ENCODE measurements at places on chromosomes 1 and 21. TPM values are rescaled to one million over a fixed set of nuclear protein-coding genes. Genes with fewer than 3 reads are reported as not detected.

The CA6 gene
- not detected for total RNA-seq

The SLAMF1 gene
- 0.11 TPM for total RNA-seq

The KRTAP12-2 gene
- total RNA-seq = 0.25 TPM

The MAP3K21 gene
- 24.0 TPM for total RNA-seq

The PRAMEF18 gene
- total RNA-seq = not detected

The SPRR1B gene
- total RNA-seq = not detected

The AMY1A gene
- total RNA-seq = not detected

The SLC2A5 gene
- total RNA-seq = 0.04 TPM

The CHI3L1 gene
- 0.27 TPM for total RNA-seq

The LDLRAD2 gene
- 0.85 TPM for total RNA-seq

The OPRD1 gene
- total RNA-seq = 2.5 TPM

The OR2AK2 gene
- not detected for total RNA-seq

The AMY2A gene
- 0.55 TPM for total RNA-seq

- no peak overlapping the region for H3K4me3 ChIP-seq
- no peaks in the 10 kb centered on the region for H3K36me3 ChIP-seq
- peaks cover 37% of the 10 kb centered on the region for H3K4me1 ChIP-seq
- H3K27me3 ChIP-seq = no peaks in the 10 kb centered on the region
Measured at GRCh38 chr1:115310581-115311473, 27.2 kb downstream of the NGF start.

- DNase-seq = no peak
- H3K36me3 ChIP-seq = no peaks in the 10 kb centered on the region
- H3K27ac ChIP-seq = no peak overlapping the region
- no peaks in the 10 kb centered on the region for H3K27me3 ChIP-seq
Measured at GRCh38 chr1:166182281-166182680, 15.5 kb upstream of the FAM78B start.

- DNase-seq = no peak
- H3K4me3 ChIP-seq = no peak overlapping the region
- no peaks in the 10 kb centered on the region for H3K27me3 ChIP-seq
- peaks cover 13% of the 10 kb centered on the region for H3K4me1 ChIP-seq
- no peak overlapping the region for H3K27ac ChIP-seq
Measured at GRCh38 chr1:103859721-103860120, 110.0 kb downstream of the AMY1C start.

DNA sequence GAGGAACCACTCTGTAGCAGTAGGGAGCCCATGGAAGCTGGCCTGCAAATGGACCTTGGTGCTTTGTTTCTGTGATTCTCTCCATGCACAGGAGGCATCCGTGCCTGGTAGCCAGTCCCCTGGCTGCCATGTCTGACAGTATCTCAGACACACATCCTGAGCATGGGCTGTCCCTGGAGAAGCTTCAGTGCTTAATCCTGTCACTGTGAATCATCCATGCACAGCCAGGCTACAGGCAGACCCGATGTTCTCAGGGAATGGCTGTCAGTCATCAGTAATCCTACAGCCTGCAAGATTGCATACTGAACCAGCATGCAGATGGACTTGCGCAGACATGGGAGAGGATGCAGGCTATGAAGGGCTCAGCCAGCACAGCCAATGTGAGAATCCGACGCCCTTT lies 606.3 kb upstream of the PLXNA2 start:
- H3K36me3 ChIP-seq = no peaks in the 10 kb centered on the region
- no peaks in the 10 kb centered on the region for H3K27me3 ChIP-seq
- DNase-seq = no peak

DNA sequence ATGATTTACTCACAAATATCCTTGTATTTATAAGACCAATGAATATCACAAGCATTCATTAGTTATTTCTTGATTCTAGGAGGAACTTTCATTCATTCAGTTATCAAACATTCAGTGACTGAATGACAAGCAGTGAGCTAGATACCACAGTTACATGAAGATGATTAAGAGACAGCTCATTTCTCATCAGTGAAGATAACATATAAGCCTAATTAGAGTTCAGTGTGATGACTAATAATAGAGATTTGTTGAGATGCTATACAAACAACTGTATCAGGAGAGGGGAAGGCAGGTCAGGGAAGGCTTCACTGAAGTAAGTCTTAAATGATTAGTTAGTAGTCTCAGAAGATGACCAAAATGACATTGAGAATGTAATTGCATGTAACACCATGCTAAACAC lies 14.6 kb upstream of the C1orf105 start:
- H3K4me1 ChIP-seq = peaks cover 2% of the 10 kb centered on the region
- no peak for DNase-seq
- no peaks in the 10 kb centered on the region for H3K27me3 ChIP-seq
- no peak overlapping the region for H3K4me3 ChIP-seq
- H3K27ac ChIP-seq = no peak overlapping the region
- H3K36me3 ChIP-seq = no peaks in the 10 kb centered on the region

GRCh38 chr1:79899914-79900313 lies 893.4 kb upstream of the ADGRL4 start:
- no peaks in the 10 kb centered on the region for H3K27me3 ChIP-seq
- no peak for DNase-seq
- no peak overlapping the region for H3K27ac ChIP-seq
- H3K4me1 ChIP-seq = no peaks in the 10 kb centered on the region

- no peaks in the 10 kb centered on the region for H3K36me3 ChIP-seq
- H3K4me1 ChIP-seq = peaks cover 33% of the 10 kb centered on the region
- H3K27ac ChIP-seq = no peak overlapping the region
- DNase-seq = no peak
- peaks cover 19% of the 10 kb centered on the region for H3K27me3 ChIP-seq
- no peak overlapping the region for H3K4me3 ChIP-seq
Measured at GRCh38 chr1:20229171-20229570, 42.9 kb upstream of the PLA2G2C start.

GRCh38 chr1:157073944-157074685 lies 25.5 kb downstream of the ETV3L start:
- H3K27me3 ChIP-seq = peaks cover 11% of the 10 kb centered on the region
- H3K36me3 ChIP-seq = no peaks in the 10 kb centered on the region
- H3K27ac ChIP-seq = no peak overlapping the region
- DNase-seq = peak; percentile 83

GRCh38 chr1:4172644-4173599 lies 272.9 kb upstream of the C1orf174 start:
- H3K4me3 ChIP-seq = no peak overlapping the region
- H3K27me3 ChIP-seq = peaks cover 15% of the 10 kb centered on the region

GRCh38 chr1:181390410-181391077 lies 92.8 kb upstream of the CACNA1E start:
- no peak overlapping the region for H3K4me3 ChIP-seq
- H3K4me1 ChIP-seq = peaks cover 5% of the 10 kb centered on the region
- no peak overlapping the region for H3K27ac ChIP-seq
- H3K36me3 ChIP-seq = no peaks in the 10 kb centered on the region
- DNase-seq = no peak
- no peaks in the 10 kb centered on the region for H3K27me3 ChIP-seq

DNA sequence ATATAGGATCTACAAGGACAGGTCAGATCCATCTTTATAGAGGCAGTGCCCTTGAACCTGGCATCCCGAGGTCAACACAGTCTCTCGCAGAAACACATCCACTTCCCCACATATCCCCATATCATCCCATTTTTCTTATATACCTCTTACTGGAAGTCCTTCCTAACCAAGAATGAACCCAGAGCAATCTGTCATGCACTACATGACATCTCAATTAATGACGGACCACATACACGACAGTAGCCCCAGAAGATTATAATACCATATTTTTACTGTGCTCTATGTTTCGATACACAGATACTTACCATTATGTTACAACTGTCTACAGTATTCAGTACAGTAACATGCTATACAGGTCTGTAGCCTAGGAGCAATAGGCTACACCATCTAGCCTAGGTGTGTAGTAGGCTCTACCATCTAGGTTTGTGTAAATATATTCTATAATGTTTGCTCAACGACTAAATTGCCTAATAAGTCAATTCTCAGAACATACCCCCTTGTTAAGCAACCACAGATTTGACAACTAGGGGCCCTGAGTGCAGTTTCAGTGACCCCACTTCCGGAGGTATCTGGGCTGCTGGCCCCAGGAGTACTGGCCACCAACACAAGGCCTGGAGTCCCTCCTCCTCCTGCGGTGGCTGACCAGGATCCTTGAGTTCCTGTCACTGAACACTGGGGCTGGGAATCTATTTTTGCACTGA lies 28.1 kb downstream of the PTPN14 start:
- peak overlapping the region; percentile 54 for H3K27ac ChIP-seq
- DNase-seq = no peak
- peaks cover 56% of the 10 kb centered on the region for H3K4me1 ChIP-seq
- H3K36me3 ChIP-seq = no peaks in the 10 kb centered on the region
- H3K4me3 ChIP-seq = no peak overlapping the region

- DNase-seq = no peak
- peaks cover 21% of the 10 kb centered on the region for H3K4me1 ChIP-seq
- no peaks in the 10 kb centered on the region for H3K36me3 ChIP-seq
- no peak overlapping the region for H3K27ac ChIP-seq
Measured at GRCh38 chr1:162699366-162699765, 67.1 kb downstream of the DDR2 start.

DNA sequence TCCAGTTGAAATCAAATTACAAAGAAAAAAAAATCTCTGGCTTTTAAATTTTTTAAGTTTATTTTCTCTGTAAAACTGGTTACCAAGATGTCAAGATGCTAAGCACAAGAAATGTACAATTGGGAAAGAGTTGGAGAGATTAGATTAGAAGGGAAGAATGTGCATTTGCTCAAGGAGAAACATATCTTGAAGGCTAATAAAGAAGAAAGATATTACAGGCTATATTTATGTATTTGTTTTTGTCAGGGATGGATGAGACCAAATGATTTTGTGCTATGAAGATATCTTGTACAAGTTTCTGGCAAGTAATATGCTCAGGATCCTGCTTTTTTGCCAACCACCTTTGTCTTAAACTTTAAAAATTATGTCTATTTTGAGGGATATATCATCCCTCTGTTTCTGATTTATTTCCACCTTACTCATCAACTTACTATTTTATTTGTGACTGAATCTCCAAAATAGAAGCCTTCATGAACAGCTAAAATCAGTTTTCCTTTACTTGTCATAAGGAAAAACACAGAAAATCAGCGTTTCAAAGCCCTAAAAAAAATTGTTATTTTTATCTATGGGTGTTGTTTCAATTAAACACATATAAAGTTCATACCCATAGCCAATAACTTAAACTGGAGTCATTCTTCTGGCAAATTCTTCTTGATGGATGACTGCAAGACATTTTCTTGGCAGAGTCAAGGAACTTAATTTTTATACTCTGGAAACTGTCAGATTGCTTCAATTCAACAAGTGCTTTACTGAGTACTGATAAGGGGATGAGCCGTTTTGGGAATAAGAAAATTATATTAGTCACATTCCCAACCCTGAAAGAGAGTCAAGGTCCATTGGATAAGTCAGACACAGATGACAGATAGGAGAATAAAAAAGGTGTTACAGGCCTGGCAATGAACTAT lies 141.8 kb downstream of the CTH start:
- H3K27ac ChIP-seq = no peak overlapping the region
- DNase-seq = no peak
- no peaks in the 10 kb centered on the region for H3K27me3 ChIP-seq
- peaks cover 18% of the 10 kb centered on the region for H3K4me1 ChIP-seq

DNA sequence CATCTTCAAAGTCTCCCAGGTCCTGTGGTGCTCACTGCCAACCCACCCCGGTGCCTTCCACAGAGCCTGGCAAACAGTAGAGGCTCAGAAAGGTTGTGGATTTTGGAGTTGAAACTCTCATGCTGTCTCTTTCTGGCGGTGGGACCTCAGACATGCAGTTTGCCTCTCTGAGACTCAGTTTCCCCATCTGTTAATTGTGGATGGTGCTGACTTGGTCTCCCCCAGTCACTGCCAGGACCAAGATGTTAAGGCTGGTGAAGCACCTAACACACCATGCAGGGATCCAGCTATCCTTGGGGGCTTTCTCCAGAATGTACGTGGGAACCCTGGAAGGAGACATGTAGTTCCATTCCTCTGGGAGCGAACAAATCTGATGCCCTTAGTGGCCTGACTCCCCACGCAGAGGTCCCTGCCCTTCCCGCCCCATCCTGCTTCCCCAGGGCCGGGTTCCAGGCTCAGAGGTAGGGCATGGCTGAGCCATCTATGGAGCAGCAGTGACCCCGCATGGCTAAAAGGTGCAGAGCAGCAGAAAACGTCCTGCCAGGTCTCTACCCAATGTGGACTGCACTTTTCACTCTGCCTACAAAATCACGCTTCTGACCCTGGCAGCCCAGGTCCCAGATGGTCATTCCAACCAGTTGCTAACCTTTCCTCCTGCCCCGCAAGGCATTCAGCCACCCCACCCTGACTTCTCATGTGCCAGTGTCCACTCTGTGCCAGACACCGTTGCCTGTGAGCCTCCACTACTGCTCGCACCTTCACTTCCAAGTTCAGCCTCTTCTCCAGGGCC lies 9.2 kb upstream of the TTC22 start:
- no peaks in the 10 kb centered on the region for H3K36me3 ChIP-seq
- peaks cover 7% of the 10 kb centered on the region for H3K27me3 ChIP-seq
- H3K27ac ChIP-seq = no peak overlapping the region
- H3K4me3 ChIP-seq = no peak overlapping the region

DNA sequence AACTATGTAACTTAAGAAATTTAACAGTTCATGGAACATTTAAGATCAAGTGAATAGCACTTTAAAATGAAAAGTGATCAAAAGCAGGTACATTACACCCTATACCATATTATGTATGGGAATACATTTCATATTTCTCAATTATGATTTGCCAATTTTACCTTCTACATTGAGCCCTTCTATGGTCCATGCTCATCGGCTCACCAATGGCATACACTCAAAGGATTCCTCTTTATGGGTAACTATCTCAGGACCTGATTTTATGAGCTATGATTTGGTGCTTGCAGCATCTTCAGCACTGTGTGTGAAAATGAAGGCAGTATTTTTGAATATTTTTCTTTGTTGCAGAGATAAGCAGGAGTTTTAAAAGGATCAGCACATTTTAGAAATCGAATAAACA lies 33.5 kb downstream of the FUBP1 start:
- H3K4me3 ChIP-seq = no peak overlapping the region
- peaks cover 44% of the 10 kb centered on the region for H3K36me3 ChIP-seq
- no peaks in the 10 kb centered on the region for H3K27me3 ChIP-seq

GRCh38 chr1:214514819-214515383 lies 36.5 kb downstream of the PTPN14 start:
- H3K27me3 ChIP-seq = peaks cover 9% of the 10 kb centered on the region
- H3K36me3 ChIP-seq = peaks cover 26% of the 10 kb centered on the region
